ENCODE measurements at places on chromosomes 2 and 18. TPM values are rescaled to one million over a fixed set of nuclear protein-coding genes. Genes with fewer than 3 reads are reported as not detected.

Gene PTPRN
- 0.60 TPM for total RNA-seq

Gene WNT6
- 1.5 TPM for total RNA-seq

- no peak for DNase-seq
These were observed 84.5 kb downstream of the POU3F3 start for GRCh38 chr2:104938231-104938941.

- DNase-seq = no peak
These were observed 12.8 kb upstream of the GCG start for GRCh38 chr2:162164802-162165201.

- DNase-seq = no peak
These were observed 874 bp upstream of the PIEZO2 start for GRCh38 chr18:11150271-11150615.

- DNase-seq = no peak
These were observed 692.3 kb downstream of the RNF144A start for GRCh38 chr2:7609556-7609955.

Gene UGT1A3
- 0.86 TPM for total RNA-seq

Gene RUFY4
- total RNA-seq = 0.17 TPM

GRCh38 chr2:54704238-54704637 is 19.2 kb upstream of the EML6 start:
- DNase-seq = no peak

GRCh38 chr2:237324405-237324831 is 89.5 kb downstream of the COL6A3 start:
- no peak for DNase-seq

Gene GRP
- total RNA-seq = not detected

GRCh38 chr2:19609266-19609665 is 250.8 kb upstream of the OSR1 start:
- no peak for DNase-seq

- DNase-seq = no peak
These were observed 1.1 kb downstream of the SPAG16 start for GRCh38 chr2:213285404-213285803.

- DNase-seq = no peak
These were observed 4.9 kb upstream of the KLHL41 start for GRCh38 chr2:169504651-169505050.

Measured in mucosa of gallbladder (tissue), 1 donor.